LNCaP clone FGC (cell line): ENCODE measurements at places on chromosomes 11 and 22.

DNA sequence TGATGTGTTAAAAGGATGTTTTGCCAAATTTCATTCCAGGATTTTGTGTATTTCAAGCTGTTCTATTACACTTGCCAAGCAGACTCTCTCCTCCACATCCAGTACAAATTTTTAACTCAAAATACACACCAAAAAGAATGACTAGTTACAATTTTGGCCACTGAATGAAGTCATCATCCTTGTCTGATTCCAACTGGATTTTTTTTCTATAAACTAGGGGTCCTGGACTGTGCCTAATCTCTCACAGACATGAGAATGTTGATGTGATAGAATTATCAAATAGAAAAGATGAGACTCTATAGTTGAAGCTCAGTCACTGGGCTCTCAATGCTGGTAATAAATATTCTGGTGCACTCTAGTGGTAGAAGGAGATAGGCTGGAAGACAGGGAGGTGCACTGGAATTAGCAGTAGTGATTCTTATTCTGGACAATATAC is 85.8 kb downstream of the FANCF start:
- no peak for DNase-seq

- no peak for DNase-seq
These were observed at the start of gene SPTBN2 for GRCh38 chr11:66728693-66729385. Gene SPTBN2 (minus strand): TSS chr11:66729216. CDS start chr11:66721240, 7,976 bp downstream.

- DNase-seq = no peak
These were observed 3.9 kb upstream of the VSIG10L2 start for GRCh38 chr11:125941619-125942611.

DNA sequence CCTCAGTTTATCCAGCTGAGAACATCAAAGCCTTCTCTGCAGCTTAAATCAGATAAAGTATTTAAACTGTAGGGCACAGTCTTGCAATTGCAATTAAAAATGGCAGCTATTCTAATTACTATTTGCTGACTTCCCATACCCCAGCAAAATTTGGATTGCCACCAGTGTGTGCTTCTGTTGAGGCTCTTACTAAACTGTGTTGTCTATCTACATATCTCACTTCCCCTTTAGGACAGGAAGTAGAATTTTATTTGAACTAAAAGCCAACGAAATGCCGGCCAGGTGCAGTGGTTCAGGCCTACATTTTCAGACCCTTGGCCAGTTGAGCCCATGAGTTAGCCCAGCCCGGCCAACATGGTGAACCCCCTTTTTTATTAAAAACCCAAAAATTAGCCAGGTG is 7.1 kb downstream of the SAA4 start:
- no peak for DNase-seq

GRCh38 chr22:35400501-35400790 is 506 bp downstream of the MCM5 start:
- DNase-seq = no peak

GRCh38 chr22:22936180-22936914 is 48.7 kb downstream of the IGLL5 start:
- DNase-seq = no peak

GRCh38 chr11:76553554-76554476 is 109.0 kb downstream of the EMSY start:
- DNase-seq = no peak

- no peak for DNase-seq
These were observed 51.9 kb upstream of the KCNQ1OT1 start for GRCh38 chr11:2751523-2752203.

GRCh38 chr11:61367406-61367805 is 5.2 kb downstream of the TMEM138 start:
- peak; percentile 63 for DNase-seq

- no peak for DNase-seq
These were observed 886 bp downstream of the SHISA8 start for GRCh38 chr22:41913842-41914534.

DNA sequence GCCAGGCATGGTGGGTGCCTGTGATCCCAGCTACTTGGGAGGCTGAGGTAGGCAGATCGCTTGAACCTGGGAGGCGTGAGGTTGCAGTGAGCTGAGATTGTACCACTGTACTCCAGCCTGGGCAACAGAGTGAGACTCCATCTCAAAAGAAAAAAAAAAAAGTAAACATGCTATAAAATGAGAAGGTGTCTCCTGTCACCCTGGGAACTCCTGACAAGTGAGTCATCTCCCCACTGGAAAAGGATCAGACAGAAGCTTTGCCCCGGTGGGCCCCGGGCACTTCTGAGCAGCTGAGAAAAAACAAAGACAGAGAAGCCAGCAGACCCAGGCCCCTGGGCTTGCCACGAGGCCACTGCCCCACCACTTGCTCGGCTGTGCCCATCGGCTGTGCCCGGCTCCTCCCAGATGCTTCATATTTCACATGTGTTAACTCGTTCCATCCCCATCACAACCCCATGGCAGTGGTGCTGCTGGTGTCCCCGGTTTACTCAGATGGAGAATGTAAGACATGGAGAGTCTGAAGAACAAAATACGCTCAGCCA is 22.3 kb downstream of the TTLL1 start:
- DNase-seq = no peak

DNA sequence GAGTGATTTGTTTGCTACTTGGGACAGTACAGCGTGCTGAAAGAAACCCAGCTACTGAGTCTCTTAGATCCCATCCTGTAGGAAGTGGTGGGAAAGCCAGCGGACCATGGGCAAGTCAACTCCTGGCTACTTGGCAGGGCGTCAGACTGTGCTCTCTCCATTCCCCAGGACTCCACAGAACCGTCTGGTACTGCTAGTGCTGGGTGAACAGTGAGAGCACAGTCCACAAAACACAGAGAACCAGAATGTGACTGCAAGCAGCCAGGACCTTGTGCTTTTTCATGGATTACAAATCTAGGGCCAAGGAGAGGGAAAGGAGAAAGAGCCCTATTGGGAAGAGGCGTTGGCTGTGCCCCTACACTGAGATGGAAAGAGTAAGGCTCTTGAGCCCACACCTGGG is 10.2 kb downstream of the BID start:
- no peak for DNase-seq

DNA sequence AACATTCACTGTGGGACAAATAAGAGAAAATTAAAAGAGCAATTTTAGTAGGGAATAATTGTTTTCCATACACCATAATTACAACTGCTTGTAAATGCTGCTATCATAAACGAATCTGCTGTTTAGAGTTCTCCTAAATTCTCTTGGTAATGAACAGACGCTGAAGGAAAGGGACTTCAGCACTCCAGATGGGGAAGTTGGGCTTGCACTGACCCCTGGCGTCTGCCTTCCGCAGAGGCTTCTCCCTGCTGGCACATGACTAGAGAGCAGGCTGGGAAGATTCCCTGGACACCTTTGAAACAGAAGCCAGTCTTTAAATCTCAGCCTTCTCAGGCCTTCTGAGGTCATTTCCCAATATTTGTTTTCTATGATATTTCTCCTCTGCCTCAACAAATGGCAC is 84.1 kb downstream of the NXPE2 start:
- DNase-seq = peak; percentile 31

DNA sequence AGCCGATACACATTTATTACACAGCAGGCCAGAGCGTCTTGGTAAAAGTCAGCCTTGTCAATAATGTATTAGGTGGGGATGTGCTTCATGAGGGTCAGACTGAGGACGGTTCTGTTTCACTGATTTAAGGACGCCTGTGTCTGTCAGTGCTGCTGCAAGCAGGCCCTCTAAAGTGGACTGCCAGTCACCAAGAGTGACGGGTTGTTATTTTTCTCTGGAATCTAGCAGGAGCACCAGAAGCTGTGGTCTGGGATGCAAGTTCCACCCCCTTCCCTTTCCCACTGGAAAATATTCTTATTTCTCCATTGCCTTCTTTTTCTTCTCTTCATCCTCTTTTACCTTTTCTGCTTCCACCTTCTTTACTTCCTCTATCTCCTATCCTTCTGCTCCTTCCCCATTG is 191.2 kb upstream of the NCAM1 start:
- no peak for DNase-seq

- no peak for DNase-seq
These were observed 25.5 kb upstream of the CECR2 start for GRCh38 chr22:17343766-17344165.
